ENCODE measurements at places on chromosomes 7 and 10. TPM values are rescaled to one million over a fixed set of nuclear protein-coding genes. Genes with fewer than 3 reads are reported as not detected.

DNA sequence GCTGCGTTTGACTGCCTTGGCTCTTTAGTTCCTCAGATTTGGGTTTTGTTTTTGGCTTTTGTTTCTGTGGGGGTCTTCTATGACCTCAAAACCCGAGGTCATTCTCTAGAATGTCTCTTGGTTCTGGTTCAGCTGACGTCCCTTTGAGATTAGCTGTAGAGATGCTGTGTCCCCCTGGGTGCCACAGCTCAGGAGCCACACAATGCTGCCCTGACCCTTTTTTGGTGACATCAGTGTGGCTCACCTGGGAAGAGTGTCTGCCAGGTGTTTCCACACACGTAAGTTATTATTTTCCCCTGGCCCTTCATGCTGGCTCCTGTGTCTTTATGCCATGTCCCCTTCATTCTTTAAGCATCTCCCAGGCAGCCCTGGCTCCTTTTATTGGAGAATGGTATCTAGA lies 89.8 kb upstream of the DDC start:
- H3K27ac ChIP-seq, result no peak overlapping the region
- no peaks in the 10 kb centered on the region for H3K4me1 ChIP-seq
- H3K27me3 ChIP-seq, result no peaks in the 10 kb centered on the region
- no peak for DNase-seq

RAPGEF5 gene
- 4.6 TPM for total RNA-seq

GRCh38 chr10:4775808-4776207 lies 50.2 kb upstream of the AKR1E2 start:
- H3K4me3 ChIP-seq, result no peak overlapping the region
- H3K4me1 ChIP-seq, result no peaks in the 10 kb centered on the region
- H3K27me3 ChIP-seq, result no peaks in the 10 kb centered on the region
- H3K27ac ChIP-seq, result no peak overlapping the region

- DNase-seq, result peak; percentile 59
- H3K4me1 ChIP-seq, result peaks cover 16% of the 10 kb centered on the region
- peaks cover 6% of the 10 kb centered on the region for H3K36me3 ChIP-seq
- H3K27ac ChIP-seq, result no peak overlapping the region
- no peaks in the 10 kb centered on the region for H3K27me3 ChIP-seq
Measured at GRCh38 chr7:42186151-42186550, 50.9 kb downstream of the GLI3 start.

HOGA1 gene
- 1.2 TPM for total RNA-seq

- no peaks in the 10 kb centered on the region for H3K36me3 ChIP-seq
- H3K4me1 ChIP-seq, result peaks cover 6% of the 10 kb centered on the region
- no peak overlapping the region for H3K27ac ChIP-seq
- no peaks in the 10 kb centered on the region for H3K27me3 ChIP-seq
- no peak overlapping the region for H3K4me3 ChIP-seq
Measured at GRCh38 chr10:31393844-31394243, 74.8 kb downstream of the ZEB1 start.

DNA sequence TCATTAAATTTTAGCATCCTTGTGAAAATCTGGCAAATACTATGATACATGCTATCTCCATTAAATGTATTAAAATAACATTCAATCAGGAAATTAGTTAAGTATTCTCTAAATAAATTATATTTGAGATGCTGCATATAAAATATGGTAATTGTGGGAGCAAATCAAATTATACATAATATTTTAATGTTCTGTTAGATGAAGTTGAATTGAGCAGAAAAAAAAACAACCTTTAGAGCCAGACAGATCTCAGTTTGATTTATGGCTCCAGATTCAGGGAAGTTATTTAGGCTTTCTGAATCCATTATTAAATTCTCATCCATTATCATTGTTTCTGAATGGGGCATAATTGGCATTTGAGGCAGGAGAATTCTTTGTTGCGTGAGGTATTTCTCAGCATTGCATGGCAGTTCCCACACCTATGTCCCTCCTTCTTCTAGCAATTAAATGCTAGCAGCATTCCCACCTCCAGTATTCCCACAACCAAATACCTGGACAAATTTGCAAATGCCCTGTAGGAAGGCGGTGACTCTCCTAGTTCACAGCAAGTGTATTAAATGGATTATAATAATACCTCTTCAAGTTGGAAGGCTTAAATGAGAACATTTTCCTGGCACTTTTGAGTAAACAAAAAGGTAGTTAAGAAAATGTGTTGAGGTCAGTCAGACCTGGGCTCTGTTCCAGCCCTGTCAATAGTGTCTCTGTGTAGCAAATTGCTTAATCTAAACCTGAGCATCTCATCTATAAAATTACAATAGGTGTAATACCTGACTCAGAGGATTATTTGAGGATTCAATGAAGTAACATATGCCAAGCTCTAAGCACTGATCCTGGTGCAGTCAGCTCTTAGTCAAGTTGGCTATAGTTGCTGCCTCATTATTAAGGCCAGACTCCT lies 108.9 kb downstream of the RNLS start:
- H3K36me3 ChIP-seq, result no peaks in the 10 kb centered on the region
